H4 (cell line): ENCODE measurements at places on chromosomes 6 and 20. TPM values are rescaled to one million over a fixed set of nuclear protein-coding genes. Genes with fewer than 3 reads are reported as not detected.

- peak; percentile 44 for DNase-seq
Observed at GRCh38 chr6:46651006-46651405, 1.6 kb downstream of the CYP39A1 start.

GRCh38 chr6:57085471-57085870 is 4.5 kb upstream of the ZNF451 start:
- no peak for DNase-seq

GRCh38 chr20:25539742-25540672 is 45.3 kb downstream of the NINL start:
- DNase-seq, result no peak

DNA sequence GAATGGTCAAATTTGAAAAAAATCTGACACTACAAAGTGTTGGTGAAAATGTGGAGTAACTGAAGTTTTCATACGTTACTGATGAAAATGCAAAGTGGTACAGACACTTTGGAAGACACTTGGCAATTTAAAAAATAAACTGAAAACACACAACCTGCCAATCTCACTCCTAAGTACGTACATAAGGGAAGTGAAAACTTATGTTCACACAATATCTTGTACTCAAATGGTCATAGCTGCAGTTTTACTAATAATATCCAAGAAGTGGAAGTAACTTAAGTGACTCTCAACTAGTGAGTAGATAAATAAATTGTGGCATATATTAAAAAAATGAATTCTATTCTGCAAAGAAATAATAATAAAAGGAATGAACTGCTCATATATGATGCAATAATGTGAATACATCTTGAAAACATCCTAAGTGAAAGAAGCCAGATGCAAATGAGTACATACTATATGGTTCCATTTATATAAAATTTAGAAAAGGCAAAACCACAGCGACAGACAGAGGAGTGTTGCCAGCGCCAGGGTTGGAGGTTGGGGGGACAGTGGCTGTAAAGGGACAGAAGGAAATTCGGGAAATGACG is 198.2 kb downstream of the ERMARD start:
- DNase-seq, result no peak

- peak; percentile 66 for DNase-seq
Observed at GRCh38 chr20:57047281-57048026, 219.0 kb downstream of the BMP7 start.

The PPP1R3D gene
- 1.2 and 2.8 TPM in 2 replicates for total RNA-seq

The KIAA1755 gene
- not detected in 2 replicates for total RNA-seq

The C6orf52 gene
- 5.0 TPM in 1 of 2 replicates, not detected in the other for total RNA-seq

The RBM38 gene
- 7.4 and 12.3 TPM in 2 replicates for total RNA-seq

GRCh38 chr6:108877046-108877751 is 29.0 kb downstream of the ARMC2 start:
- no peak for DNase-seq

The MLIP gene
- not detected in 2 replicates for total RNA-seq

The NOX3 gene
- total RNA-seq, result not detected in 2 replicates

The MAP3K7 gene
- total RNA-seq, result 13.9 and 18.3 TPM in 2 replicates

- no peak for DNase-seq
Observed at GRCh38 chr6:35077713-35078105, 63.4 kb downstream of the TCP11 start.

DNA sequence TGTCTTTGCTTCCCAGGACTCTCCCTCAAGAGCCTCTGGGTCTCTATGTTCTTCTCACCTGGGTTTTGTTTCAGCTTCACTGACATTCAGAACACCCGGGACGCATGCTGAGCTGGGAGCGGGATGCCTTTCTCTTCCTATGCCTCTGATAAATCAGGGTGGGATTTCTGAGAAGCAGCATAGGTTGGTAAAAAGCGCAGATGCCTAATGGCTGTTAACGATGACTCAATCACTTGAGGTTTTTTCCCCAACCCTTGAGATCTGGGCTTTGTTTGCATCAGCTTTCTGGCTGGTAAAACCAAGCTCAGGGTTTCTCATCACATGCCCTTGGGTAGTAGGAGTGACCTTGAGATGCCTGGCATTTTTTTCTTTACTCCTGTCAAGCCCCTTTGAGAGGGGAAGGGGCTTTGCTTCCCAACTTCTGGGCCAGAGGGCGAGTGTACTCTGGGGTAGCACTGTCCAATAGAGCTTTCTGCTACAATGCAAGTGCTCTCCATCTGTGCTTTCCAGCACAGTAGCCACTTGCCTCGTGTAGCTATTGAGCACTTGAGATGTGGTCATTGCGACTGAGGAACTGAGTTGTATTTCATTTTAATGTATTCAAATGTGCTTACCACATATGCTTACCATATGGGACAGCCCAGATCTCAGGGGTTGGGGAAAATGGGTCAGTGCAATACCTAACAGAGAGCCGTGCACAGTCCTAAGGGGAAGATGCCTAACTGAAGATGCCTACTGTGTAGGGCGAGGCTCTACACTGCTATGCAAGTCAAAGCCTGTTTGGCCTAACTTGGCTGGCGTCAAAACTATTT is 69.1 kb downstream of the PPP1R14C start:
- no peak for DNase-seq

DNA sequence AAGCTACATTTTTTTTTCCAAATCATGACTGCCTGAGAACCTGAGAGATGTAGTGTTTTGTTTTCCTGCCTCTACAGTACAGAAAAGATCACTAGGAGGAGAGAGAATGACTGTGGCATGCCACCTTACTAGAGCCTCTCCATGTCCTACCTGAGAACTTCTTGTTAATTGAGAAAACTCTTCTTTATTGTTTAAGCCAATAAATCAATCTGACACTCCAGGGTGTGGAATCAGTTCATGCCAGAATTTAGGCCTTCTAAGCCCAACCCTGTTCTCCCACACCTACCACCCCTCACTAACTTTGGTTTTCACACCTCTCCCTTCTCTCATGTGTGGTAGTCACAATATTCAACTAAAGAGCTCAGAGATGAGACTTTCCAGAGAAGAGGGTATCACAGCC is 24.9 kb upstream of the BTN3A2 start:
- DNase-seq, result no peak

- no peak for DNase-seq
Observed at GRCh38 chr20:49794336-49795134, 18.1 kb upstream of the SLC9A8 start.

The NMBR gene
- not detected in 2 replicates for total RNA-seq

The MYT1 gene
- total RNA-seq, result 0.27 and 1.5 TPM in 2 replicates

DNA sequence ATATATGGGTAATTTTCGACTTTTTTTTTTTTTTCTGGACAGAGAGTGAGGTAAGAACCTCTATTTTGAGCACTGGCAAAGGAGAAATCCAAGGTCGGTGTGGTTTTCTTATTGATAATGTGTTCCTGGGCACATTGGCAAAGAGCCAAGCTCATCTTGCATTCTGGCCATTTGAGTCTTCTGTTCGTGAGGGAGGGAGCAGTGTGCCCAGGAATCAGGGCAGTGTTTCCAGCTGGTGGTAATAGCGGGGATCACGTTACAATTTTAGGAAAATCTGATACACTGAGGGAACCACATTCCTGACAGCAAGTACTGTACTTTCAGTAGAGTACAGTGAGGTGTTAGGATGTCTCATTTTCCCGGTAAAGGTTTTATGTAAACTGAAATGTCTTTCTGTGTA is 442.3 kb upstream of the MAP3K7 start:
- DNase-seq, result no peak

DNA sequence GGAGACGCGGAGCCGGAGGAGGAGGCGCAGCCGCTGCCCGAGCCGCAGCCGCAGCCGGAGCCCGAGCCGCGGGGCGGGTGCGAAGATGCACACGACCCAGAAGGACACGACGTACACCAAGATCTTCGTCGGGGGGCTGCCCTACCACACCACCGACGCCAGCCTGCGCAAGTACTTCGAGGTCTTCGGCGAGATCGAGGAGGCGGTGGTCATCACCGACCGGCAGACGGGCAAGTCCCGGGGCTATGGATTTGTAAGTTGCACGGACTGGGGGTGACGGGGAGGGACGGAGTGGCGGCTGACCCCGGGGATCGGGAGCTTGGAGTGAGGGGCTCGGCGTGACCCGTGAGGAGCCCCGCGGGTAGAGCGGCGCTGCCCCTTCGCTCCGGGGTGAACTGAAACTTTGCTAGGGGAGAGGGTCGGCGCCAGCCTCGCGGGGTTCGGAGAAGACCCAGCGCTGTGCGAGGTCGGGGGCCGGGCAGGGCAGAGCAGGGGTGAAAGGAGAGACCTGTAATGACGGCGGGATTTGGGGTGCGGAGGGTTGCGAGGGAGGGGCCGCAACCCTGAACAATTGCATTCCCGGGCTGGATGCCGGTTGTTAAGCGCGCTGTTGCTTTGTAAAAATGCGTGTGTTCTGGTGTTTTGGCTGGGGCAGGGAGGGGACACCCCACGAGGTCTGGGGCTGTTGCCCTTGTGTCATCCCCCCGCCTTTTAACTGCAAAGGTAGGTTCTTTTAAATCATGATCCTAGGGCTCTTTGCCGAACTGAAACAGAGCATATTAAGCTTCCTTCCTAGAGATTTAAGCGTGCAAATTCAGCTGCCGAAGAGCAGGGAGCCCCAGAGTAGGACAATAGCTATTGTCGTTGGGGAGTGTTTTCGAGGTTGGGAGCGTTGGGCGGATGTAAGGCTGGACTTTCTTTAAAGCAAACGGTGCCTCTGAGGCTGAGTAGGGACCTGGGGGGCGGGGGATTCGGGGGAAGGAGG is 628 bp downstream of the RBM24 start:
- no peak for DNase-seq

The DDR1 gene
- total RNA-seq, result 16.0 and 30.1 TPM in 2 replicates

DNA sequence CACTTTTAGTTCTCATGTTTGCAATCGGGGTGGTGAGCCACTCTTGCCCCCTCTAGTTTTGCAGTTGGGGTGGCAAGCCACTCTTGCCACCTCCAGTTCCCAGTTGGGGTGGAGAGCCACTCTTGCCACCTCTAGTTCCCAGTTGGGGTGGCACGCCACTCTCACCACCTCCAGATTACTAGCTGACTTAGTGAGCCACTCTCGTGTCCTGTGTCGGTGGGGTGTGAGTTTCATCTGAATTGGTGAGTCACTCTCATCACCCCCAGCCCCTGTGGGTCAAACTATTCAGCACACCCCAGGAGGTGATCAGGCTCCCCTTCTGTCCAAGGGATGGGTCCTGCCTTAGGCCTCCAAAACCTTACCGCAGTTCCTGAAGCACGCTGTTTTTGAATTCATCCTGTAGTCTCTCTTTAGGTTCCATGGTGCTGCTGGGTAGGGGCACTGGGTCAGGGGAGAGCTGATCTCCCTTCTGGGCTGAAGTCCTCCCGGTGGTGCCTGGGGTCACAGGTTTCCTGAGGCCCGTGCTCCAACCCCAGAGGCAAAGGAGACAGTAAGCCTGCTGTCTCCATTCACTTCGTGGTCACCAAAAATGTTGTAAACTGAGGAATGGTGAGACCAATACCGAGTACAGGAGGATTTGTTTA is 224.2 kb upstream of the SYNCRIP start:
- DNase-seq, result no peak

- no peak for DNase-seq
Observed at GRCh38 chr6:134722200-134722870, 227.6 kb downstream of the ALDH8A1 start.

DNA sequence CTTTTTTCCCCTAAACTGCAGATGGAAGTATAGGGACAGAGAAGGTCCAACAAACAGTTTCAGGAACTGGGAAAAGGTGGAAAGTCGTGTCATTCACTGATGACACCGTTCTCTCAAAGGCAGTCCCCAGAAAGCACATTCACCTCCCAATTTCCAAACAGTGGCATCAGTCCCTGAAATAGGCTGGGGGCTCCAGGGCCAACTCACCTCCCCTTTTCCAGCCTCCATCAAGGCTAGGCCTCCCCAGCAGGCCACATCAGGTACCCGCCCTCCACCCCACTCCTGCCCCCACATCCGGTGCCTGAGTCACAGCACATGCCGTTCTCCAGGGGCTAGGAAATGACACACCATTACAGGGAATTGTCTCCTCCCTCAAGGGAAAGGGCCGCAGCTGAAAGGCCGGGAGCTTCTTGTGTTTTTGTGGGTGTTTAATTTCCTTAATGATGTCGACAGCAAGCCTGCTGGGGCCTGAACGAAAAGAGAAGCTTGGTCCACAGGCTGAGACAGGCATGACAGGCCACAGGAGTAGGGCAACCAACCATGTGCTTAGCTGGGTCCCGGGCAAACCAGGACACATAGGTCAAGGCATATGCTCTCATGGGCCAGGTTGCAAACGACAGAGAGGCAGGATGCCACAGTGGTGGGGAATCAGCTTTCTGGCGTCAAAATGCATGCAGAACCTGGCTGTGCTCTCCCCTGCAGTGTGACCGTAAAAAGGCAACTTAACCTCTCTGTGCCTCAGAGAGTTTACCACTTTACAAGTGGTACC is 39.2 kb downstream of the ZMYND8 start:
- peak; percentile 94 for DNase-seq

DNA sequence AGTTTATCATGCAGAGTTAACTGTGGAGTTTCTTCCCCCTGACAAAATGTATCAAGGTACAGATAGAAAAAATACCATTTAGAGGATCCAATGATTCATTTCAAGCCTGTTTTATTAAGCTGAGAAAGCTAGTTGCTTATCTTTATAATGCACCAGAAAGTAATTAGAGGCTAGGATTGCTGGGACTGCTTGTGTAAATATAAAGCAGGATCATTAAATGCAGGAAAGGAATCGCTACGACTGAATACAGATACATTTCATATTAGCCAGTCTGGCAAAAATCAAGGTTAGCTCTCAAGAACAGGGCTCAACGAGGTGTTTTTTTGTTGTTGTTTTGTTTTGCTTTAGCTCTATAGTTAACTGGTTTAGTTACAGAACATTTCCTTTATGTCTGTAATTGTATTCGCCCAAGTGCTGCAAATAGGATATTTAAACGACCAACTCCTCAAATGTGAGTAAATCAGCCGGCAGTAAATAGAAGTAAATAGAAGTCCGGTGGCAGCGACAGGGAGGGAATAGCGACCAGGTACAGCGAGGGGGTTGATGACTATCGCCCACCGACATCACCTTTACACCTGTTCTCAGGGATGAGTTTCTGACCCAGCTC is 748 bp downstream of the UBE2J1 start:
- no peak for DNase-seq

GRCh38 chr6:68724060-68724459 is 89.0 kb downstream of the ADGRB3 start:
- no peak for DNase-seq

DNA sequence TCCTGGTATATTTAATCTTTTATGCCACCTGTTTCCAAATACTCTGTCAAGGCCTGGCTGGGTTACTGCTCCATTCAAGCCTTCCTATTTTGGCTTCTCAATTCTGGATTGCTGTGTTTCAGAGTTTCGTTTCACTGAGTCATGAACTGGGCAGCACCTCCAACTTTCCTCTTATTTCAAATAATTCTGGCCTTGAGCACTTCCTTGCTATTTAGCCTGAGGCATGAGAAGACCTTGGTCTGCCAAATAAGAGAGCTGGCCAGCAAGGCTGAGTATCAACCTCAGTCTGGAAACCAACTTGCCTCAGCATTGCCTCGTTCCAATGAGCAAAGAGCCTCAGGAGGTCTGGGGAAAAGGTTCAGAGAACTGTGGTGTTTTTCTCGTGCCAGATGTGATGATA is 66.6 kb downstream of the TNFAIP3 start:
- no peak for DNase-seq

The MACROD2 gene
- total RNA-seq, result 0.37 and 1.2 TPM in 2 replicates

GRCh38 chr6:71420095-71420692 is 131.6 kb downstream of the OGFRL1 start:
- no peak for DNase-seq

GRCh38 chr20:63860325-63861051 is 810 bp upstream of the ABHD16B start:
- DNase-seq, result no peak
